ENCODE measurements at places on chromosomes 7 and 10. TPM values are rescaled to one million over a fixed set of nuclear protein-coding genes. Genes with fewer than 3 reads are reported as not detected.

The PDE6C gene
- not detected for total RNA-seq

The SERPINE1 gene
- 2,093 TPM for total RNA-seq

The UPK3BL2 gene
- 0.89 TPM for total RNA-seq

The BHLHA15 gene
- 1.3 TPM for total RNA-seq

The PIP gene
- not detected for total RNA-seq

The TMEM236 gene
- total RNA-seq = under 0.01 TPM

The BBIP1 gene
- 22.0 TPM for total RNA-seq

The SPDYE2B gene
- not detected for total RNA-seq

The GIMAP1 gene
- not detected for total RNA-seq

The CNNM1 gene
- total RNA-seq = 0.14 TPM

The ANKRD61 gene
- not detected for total RNA-seq

The ZPBP gene
- not detected for total RNA-seq

The EPDR1 gene
- total RNA-seq = 32.8 TPM

The HABP2 gene
- total RNA-seq = not detected

The TEX36 gene
- not detected for total RNA-seq

The MEOX2 gene
- total RNA-seq = not detected

The C10orf143 gene
- 0.32 TPM for total RNA-seq

The GSAP gene
- 9.5 TPM for total RNA-seq

The NCF1 gene
- total RNA-seq = not detected

The STEAP1B gene
- 1.5 TPM for total RNA-seq

The CCDC172 gene
- not detected for total RNA-seq

The SPDYE9 gene
- total RNA-seq = not detected

The UFSP1 gene
- total RNA-seq = 8.6 TPM

The WDR86 gene
- 8.6 TPM for total RNA-seq
